Activated T-cell treated with anti-CD3 and anti-CD28 coated beads for 48 hours (primary cell): ENCODE measurements at places on chromosomes 7 and 10.

GRCh38 chr10:101824736-101825135 lies 6.5 kb upstream of the OGA start:
- DNase-seq, result no peak

- no peak for DNase-seq
Measured at GRCh38 chr10:103111031-103111917, 81.8 kb downstream of the NT5C2 start.

- no peak for DNase-seq
Measured at GRCh38 chr10:101337836-101338235, 16.1 kb upstream of the BTRC start.

DNA sequence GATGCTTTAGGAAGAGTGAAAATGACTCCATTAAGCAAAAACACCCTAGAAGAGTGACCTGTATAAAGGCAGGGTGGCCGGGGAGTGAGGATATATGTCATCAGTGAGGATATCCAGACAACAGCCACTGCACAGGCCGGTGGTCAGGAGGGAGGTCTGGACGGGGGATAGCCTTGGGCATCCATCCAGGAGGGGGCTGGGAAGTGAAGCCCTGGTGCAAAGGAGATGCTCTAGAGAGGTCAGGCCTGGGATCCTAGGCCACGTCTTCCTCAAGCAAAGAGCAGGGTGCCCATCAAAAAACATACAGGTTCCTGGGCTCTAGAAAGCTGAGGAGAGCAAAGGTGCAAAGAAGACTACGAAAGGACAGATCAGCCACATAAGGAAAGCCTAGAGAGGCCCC lies 25.6 kb downstream of the FAM171A1 start:
- DNase-seq, result no peak

DNA sequence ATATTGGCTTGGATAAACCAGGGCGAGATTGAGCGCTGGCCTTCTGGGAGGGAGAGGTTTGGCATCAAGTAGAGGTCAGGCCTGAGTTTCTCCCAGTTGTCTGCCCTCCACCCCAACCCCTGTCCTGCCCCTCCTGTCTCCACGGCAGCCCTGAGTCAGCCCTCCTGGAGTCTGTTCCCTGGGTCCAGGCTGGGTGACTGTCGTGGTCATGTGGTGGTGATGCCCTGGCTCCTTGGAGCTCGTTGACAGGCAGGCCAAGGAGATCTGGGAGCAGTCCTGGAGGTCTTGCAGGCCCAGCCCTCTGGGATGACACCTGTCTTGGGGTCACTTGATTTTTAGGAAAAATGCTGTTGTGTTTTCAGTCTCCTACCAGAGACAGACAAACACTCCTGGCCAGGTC lies 53.6 kb upstream of the PODXL start:
- no peak for DNase-seq

DNA sequence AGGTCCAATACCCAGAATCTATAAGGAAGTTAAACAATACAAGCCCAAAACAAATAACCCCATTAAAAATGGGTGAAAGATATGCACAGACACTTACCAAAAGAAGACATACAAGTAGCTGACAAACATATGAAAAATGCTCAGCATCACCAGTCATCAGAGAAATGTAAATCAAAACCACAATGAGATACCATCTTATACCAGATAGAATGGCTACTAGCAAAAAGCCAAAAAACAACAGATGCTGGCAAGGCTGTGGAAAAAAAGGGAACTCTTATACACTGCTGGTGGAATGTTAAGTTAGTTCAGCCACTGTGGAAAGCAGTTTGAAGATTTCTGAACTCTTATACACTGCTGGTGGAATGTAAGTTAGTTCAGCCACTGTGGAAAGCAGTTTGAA lies 331.1 kb downstream of the KIF20B start:
- DNase-seq, result no peak

- no peak for DNase-seq
Measured at GRCh38 chr10:5951167-5951711, 26.1 kb downstream of the IL15RA start.

DNA sequence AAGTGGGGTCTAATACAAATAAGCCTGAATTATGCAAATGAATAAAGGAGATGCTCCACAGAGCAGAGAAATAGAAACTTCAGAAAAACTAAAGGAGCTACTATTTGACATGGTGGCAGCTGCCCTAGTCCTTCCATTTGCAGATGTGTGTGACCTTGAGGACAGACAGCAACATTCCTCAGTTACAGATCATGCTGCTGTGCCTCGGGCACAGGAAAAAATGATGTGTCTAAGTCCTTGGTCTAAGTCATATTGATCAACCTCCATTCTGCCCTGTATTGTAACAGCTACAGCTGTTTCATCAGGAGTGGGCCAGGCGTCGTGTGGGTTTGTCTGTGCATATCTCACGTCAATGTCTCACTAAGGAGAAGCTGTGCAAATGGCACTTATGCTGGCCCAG lies 710.4 kb downstream of the TNS3 start:
- no peak for DNase-seq

DNA sequence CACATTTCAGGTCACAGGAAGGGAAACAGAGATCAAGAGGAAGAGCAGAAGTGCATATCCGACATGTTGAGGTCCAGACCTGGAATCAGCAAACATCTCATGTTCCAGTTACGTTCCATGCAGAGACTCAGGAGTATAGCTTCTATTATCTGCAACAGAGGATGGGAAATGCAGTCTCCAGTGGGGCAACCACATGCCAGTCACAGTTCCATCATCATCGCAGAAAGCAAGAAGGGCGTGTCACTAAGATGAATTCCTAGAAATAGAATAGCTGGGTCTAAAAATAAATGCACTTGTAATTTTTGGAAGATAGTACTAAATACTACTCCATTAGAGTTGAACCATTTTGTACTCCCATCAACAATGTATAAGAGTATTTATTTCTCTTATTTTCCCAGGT lies 133.2 kb upstream of the MDFIC start:
- no peak for DNase-seq

DNA sequence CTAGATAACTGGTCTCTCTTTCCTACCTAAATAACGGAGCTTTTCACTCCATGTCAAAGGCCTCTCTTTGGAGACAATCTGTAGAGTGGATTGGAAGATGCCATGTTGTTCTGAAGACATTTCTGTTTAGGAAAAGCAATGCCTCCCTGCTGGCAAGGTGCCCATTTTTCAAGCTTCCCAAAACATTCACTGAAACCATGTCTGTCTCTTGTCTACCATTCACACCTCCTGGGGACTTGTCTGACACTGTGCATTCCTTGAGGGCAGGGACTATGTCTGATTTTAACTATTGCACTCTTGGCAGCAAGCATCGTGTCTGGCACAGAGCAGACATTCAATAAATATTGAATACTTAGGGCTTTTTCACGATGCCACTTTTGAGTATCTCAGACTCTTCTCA lies 528.9 kb upstream of the NRP1 start:
- DNase-seq, result no peak
